ENCODE measurements at places on chromosomes 13 and 19. TPM values are rescaled to one million over a fixed set of nuclear protein-coding genes. Genes with fewer than 3 reads are reported as not detected.

ZNF180 gene
- 5.1 TPM for total RNA-seq

ZNF439 gene
- 0.37 TPM for total RNA-seq

TLE6 gene
- total RNA-seq = 0.73 TPM

ZNF540 gene
- not detected for total RNA-seq

FGF22 gene
- not detected for total RNA-seq

ZBTB32 gene
- not detected for total RNA-seq

ZNF534 gene
- under 0.01 TPM for total RNA-seq

DCT gene
- not detected for total RNA-seq

PRKD2 gene
- 5.1 TPM for total RNA-seq

CFAP97D2 gene
- total RNA-seq = not detected

Data from subcutaneous preadipocyte (primary cell).